ENCODE measurements at places on chromosomes 2 and 18.

GRCh38 chr2:54416166-54416813, 39.8 kb upstream of the SPTBN1 start:
- DNase-seq = no peak

- peak; percentile 59 for DNase-seq
Observed at GRCh38 chr2:48343571-48344440, 186.1 kb upstream of the STON1 start.

- DNase-seq = no peak
Observed at GRCh38 chr2:76851000-76851399, 671.2 kb downstream of the LRRTM4 start.

- DNase-seq = peak; percentile 3
Observed at GRCh38 chr2:233801357-233802131, 23.4 kb downstream of the MROH2A start.

DNA sequence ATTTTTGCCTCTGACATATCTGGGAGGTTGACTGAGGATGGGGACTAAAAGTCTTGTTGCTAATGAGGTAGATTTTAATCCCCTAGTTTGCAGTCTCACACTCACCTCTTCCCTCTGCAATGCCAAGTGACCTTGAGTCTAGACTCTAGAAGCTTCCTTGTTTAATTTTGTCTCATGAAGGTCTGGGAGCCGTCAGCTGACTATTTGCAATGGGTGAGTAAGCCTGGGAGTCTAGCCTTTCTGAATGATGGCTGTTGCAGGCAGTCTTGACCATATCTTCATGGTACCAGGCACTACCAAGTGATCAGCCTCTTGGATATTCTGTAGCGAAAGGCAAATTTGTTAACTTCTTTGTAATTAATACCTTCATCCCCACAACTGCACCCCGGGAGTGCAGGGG, 61.2 kb downstream of the ARHGAP15 start:
- DNase-seq = no peak

- no peak for DNase-seq
Observed at GRCh38 chr2:143729296-143729814, 600.1 kb downstream of the ARHGAP15 start.

DNA sequence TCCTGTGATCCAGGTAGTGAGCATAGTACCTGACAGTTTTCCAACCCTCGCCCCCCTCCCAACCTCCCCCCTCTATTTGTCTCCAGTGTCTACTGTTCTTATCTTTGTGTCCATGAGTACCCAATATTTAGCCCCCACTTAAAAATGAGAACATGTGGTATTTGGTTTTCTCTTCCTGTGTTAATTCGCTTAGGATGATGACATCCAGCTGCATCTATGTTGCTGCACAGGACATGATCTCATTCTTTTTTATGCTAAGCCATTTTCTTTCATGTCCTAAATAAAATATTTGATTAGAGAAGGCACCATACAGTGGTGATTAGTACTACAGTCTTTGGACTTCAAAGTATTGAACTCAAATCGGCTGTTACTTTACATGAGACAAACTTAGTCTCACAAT, 1087.9 kb downstream of the CBLN2 start:
- DNase-seq = no peak

DNA sequence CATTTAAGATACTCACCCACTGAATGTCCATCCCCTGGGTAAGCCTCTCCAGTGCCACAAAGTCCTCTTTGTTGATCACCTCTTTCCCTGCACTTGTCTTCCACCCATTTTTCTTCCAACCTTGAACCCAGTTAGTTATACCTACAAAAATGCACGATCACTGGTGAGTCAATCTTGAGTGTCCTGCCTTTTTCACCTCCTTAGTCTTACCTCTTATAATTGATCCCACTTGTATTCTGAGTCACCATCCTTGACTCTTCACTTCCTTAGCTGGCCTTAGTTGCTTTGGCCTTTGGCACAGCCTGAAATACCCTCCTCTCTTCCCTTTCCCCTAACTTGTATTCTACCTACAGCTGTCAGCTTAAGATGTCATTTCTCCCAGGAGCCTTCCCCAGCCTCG, 10.2 kb downstream of the RNASEH1 start:
- DNase-seq = peak; percentile 47

DNA sequence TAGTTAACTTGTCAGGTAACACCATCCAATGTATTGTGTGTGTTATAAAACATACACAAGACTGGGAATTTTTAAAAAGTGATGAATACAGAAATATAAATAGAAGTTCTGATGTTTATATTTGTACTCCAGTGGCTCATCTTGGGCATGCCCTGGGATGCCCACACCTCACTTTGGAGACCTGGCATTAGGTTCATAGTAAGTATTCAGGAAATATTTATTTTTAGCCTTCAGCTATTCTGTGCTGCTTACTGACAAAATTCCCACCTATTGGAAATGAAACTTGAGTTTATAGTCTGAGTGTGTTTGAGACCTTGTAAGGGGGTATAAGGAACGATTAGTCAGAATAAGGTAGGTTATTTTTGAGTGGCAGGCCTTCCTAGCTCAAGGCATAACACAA, 67.5 kb downstream of the MYO1B start:
- DNase-seq = no peak

GRCh38 chr2:220703279-220703678, 868.8 kb downstream of the EPHA4 start:
- no peak for DNase-seq

- no peak for DNase-seq
Observed at GRCh38 chr2:3481736-3482362, 37.5 kb downstream of the ADI1 start.

DNA sequence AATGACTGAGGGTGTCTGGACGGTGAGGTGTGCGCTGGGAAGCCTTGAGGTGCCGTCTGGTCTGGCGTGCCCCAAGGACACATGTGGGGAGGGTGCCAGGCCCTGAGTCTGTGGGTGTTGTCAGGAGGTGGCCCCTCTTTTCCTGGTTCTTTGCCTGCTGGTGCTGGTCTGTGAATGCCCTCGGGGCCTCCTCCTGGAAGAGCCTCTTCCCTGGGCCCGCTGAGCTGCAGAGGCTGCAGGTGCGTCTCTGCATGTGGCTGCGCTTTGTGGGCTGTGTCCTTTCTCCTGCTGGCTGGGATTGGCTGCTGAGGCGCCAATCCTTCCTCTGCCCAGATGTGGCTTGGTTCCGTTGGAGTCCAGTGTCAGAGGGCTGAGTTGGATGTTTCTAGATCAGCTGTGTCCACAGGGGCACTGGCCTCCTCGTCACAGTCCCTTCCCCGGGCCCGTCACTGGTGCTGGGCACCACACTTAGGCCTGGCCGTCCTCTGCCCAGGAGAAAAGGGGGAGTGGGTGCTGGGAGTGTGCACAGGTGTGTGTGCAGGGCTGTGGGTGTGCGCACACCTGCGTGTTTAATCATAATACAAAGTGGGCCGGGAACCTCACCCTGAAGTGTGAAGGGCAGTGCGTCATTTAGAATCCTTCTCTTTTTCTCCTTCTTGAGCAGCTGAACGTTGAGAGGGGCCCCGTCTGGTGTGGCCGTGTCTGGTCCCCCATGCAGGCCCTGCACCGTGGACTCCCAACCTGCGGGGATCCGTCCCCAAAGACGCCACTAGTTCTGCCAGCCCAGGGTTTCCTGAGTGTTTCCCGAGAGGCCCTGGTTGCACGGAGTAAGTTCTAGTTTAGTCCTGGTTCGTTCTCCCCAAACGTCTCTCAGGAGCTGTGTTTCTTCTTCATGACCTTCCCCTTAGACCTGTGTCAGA, 35.5 kb downstream of the RTP5 start:
- no peak for DNase-seq

DNA sequence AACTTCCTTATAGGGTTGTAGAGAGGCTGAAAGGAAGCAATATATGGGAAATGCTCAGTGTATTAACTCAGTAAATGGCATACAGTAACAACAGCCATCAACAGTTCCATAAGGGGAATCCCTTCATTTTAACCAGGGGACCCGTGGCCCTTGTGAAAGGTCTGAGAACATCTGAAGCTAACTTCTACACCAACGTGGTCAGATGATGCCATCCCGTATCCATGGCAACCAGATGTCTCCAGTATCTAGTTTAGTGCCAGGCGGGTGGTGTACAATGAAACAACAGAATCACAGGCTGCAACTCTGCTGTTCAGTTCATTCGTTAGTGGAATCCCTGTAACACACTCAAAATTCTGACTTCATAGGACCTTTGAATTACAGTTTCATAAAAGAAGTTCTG, 162.3 kb downstream of the TGIF1 start:
- DNase-seq = no peak

- DNase-seq = no peak
Observed at GRCh38 chr2:170204298-170204951, 26.5 kb downstream of the MYO3B start.

DNA sequence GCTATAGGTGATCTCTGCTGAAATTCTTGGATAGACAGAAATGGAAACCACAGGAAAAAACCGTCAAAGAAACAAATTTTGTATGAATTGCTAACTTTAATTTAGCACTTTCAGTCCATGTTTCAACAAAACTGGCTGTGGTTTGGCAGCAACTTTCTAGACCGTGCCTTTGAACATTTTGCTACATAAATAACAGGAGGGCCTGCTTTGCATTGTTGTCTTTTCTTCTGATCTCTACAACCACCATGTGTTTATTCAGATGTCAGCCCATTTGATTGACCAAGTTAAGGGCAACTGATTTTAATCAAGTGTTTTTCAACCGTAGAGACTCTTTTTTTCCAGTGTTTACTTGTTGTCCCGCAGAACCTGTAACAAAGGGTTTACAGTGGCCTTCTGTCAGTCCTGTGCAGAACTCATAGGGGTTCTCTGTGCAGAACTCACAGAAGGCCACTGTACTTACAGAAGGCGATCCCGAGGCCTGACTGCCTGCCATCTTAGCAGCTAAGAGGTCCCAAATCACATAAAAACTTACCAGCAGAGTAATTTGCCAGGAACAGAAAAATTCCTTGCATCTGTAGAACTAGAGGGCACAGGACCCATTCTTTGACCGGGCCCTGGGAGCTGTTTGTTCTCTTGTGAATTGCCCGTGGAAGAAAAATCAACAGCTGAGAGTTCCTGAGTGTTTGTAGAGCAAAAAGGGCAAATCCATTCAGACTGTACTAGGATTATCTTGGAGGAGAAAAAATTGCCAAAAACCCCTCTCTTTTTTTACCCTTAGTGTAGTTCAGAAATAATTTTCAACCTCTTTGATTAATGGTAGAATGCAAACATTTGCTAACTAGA, 120.6 kb downstream of the PRKRA start:
- no peak for DNase-seq

- no peak for DNase-seq
Observed at GRCh38 chr2:102789349-102790090, 27.7 kb downstream of the TMEM182 start.

GRCh38 chr2:44866152-44866551, 75.3 kb upstream of the SIX3 start:
- no peak for DNase-seq

DNA sequence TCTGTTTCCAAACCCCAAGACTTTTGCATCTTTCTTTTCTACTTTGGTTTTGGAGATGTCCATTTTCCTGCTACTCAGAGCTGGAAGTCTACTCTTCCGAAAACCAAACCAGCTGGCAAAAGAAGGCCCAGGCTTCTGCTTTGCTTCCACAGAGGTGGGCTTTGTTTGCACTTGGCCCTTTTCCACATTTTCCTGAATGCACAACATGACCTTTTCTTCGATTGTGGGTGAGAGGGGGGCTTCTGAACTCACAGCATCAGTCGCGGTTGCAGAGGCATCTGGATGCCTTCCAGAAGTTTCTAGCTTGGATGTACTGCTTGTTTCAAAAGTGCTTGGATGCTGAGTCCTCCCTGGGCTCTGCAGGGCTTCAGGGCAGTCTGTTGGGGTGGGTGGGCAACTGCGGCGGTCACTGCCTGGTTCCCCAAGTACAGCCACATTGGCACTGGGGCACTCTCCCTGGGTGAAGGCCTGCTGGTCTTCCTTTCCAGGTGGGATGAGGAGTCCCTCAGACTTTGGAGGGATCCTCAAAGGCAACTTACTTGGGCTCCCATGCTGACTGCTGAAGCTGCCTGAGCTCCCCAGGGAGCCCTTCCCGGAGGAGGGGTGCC, 112.3 kb upstream of the LYPD1 start:
- DNase-seq = no peak

DNA sequence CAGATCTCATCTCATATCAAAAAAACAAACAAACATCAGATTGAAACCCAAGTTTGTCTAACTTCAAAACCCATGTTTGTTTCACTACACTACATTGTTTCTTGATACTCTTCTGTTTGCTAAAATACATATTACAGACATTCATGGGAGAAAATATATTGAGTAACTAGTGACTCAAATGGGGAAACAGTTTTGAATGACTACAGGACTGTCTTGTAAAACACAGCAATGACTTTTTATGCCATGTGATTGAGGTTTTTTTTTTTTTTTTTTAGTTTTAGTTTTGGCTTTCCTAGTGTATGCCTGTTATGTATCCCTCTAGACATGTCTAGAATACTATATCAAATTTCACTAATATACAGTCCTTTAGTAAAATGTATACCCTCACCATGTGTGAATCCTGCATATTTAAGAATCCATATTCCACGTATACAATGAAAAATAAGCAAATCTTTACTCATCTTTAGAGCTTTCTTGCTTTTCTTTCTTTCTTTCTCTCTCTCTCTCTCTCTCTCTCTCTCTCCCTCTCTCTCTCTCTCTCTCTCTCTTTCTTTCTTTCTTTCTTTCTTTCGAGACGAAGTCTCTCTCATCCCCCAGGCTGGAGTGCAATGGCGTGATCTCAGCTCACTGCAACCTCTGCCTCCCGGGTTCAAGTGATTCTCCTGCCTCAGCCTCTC, 46.6 kb upstream of the SERTAD2 start:
- DNase-seq = no peak

- DNase-seq = no peak
Observed at GRCh38 chr2:31329081-31329625, 85.4 kb downstream of the XDH start.

- DNase-seq = no peak
Observed at GRCh38 chr2:20914087-20914486, 91.2 kb upstream of the LDAH start.

- DNase-seq = no peak
Observed at GRCh38 chr2:173754837-173755236, 210.3 kb downstream of the SP3 start.

DNA sequence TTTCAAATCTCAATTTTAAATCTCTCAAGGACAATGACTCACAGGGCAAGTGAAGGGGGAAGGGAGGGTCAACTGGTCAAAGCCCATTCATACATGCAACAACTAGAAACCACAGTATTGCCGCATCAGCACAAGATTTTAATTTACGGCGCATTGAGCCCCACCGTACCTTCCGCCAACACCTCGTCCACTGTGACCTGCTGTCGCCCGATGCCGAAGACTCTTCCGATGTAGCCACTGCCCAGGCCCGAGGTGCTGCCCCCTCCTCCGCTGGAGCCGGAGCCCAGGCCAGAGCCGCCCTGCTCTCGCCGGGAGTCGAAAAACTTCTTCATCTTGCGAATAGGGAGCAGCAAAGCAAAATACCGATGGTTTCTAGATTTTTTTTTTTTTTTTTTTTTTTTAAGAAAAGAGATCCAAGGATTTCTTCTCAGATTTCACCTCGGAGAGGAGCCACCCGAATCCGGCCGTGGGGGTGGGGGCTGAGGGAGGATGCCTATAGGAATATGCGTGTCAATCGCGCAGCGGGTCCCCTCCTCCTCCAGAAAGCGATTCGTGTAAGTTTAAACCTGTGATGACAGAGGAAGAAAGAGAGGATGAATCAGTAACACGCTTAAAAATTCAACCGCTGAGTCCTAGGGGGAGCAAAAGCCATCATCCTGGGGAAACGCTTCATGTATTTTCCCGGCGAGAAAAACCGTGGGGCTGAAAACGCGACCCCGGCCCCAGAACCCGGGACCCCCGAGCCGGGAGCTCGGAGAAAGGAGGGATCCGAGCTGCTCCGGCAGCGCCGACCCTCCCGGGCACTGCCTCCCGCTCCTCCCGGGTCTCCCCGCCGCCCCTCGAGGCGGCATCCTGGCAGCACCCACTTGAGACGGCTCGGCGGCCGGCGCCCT, 584 bp downstream of the AAK1 start:
- DNase-seq = peak; percentile 92

Data from RKO (cell line).